ENCODE measurements at places on chromosomes 1 and 21.

- no peak for DNase-seq
These were observed 15.3 kb upstream of the SRSF10 start for GRCh38 chr1:23995431-23995837.

DNA sequence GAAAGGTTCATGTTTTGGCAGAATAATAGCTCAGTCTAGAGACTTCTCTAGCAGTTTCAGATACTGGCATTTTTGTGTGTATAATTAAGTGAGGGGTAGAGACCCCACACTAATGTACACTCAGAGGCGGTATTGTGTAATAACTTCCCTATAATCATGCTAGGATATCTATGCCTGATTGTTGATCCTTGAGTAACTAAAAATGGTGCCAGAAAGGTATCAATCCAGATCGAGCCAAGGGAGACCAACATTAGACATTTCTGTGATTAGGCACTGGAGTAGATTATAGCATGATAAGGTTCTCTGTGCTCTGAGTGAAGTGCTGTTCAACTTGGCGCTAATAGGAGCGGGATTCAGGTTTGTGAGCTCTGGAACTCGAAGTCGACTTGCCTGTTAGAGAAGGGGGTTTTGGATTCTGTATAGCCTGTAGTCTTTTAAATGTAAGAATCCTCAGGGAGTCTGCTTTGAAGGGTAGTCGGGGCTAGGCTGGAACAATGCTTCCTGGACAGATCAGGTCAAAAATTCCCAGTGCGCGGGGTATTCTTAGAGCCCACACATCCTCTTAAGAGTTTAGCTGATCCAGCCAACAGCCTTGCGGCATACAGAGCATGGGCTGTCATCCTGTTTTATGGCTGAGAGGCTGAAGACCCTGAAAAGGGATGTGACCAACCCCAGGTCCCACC is 24.2 kb downstream of the MAN1C1 start:
- DNase-seq: no peak

- DNase-seq: no peak
These were observed 34.8 kb downstream of the AK4 start for GRCh38 chr1:65182658-65183268.

DNA sequence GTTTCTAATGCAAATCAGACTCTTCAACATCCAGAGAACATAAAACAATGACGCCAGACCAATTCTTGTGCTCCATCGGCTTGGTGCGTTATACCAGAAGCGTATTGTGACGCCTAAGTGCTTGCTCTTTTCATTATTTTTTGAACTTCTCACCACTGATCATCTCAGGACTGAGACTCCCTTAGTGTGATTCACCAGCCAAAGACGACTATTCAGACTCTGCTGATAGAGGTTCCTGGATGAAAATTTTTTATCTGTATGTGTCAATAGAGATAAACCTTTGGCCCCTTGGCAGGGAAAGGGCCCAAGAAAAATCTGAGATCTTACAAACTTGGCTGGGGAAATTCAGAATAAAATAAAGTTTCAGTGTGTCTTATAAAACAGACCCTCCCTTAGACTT is 856 bp upstream of the GREM2 start:
- DNase-seq: no peak

DNA sequence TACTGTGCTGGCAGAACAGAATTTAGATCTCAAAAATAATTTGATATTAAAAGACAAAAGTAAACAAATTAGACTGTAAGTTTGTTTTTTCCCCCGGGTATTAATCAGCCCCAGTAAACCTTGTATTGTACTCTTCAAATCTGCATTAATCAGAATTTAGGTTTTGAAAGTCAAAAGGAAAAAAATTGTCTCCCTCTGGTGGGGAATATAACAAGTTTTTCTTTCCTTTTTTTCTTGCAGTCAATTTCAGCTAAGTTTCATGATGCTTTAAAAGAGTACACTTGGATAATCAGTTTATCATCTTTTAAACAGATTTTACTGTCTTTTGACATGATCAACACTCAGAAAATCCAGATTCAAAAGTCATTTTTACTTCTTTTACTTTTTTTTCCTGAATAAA is 134.5 kb upstream of the PKN2 start:
- DNase-seq: peak; percentile 15

DNA sequence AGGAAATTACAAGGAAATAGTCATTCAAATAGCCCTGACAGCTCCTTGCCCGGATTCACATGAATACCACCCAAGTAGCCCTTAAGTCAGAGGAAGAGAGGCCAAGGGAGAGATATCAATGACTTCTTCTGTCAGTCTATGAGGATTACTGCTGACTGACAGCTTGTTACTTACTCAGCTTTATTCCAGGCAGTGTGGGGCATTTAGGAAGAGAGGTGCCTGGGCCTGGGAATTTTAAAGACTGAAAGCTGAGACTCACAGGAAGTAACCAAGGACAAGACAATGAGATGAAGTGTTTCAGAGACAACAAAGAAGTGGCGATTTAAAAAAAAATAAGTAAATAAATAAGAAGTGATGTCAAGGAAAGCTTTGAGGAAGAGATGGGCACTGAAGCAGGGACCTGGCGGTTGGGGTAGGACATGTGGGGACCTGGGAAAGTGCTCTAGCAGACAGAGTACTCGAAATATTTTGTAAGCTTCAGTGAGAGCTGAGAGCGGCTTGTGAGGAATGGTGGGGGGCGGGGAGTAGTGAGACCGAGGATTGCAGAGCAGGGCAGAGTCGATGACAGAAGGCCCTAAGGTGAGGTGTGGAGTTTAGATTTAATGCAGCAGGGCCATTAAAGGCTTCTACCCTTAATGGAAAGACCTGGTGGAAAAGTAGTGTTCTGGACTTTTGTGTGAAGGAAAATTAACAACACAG is 58.9 kb downstream of the ST3GAL3 start:
- DNase-seq: no peak
